ENCODE measurements at places on chromosomes 6 and 20. TPM values are rescaled to one million over a fixed set of nuclear protein-coding genes. Genes with fewer than 3 reads are reported as not detected.

- no peak for DNase-seq
Measured at GRCh38 chr20:2051946-2052345, 49.7 kb upstream of the STK35 start.

GRCh38 chr6:127976796-127977195 is 75.9 kb upstream of the THEMIS start:
- DNase-seq, result no peak

MOXD1 gene
- total RNA-seq, result 23.9 TPM

ESR1 gene
- not detected for total RNA-seq

SCUBE3 gene
- total RNA-seq, result not detected

B4GALT5 gene
- 55.2 TPM for total RNA-seq
